ENCODE measurements at places on chromosomes 16 and 17. TPM values are rescaled to one million over a fixed set of nuclear protein-coding genes. Genes with fewer than 3 reads are reported as not detected.

The C17orf113 gene
- 0.49 TPM for total RNA-seq

The CHST6 gene
- total RNA-seq: 1.1 TPM

The EIF1 gene
- 246 TPM for total RNA-seq

The KRTAP2-3 gene
- total RNA-seq: not detected

The VMO1 gene
- total RNA-seq: 6.4 TPM

The MYL11 gene
- not detected for total RNA-seq

The CCDC200 gene
- total RNA-seq: not detected

GRCh38 chr16:86653285-86654006 is 75.1 kb downstream of the FOXL1 start:
- no peak for DNase-seq

DNA sequence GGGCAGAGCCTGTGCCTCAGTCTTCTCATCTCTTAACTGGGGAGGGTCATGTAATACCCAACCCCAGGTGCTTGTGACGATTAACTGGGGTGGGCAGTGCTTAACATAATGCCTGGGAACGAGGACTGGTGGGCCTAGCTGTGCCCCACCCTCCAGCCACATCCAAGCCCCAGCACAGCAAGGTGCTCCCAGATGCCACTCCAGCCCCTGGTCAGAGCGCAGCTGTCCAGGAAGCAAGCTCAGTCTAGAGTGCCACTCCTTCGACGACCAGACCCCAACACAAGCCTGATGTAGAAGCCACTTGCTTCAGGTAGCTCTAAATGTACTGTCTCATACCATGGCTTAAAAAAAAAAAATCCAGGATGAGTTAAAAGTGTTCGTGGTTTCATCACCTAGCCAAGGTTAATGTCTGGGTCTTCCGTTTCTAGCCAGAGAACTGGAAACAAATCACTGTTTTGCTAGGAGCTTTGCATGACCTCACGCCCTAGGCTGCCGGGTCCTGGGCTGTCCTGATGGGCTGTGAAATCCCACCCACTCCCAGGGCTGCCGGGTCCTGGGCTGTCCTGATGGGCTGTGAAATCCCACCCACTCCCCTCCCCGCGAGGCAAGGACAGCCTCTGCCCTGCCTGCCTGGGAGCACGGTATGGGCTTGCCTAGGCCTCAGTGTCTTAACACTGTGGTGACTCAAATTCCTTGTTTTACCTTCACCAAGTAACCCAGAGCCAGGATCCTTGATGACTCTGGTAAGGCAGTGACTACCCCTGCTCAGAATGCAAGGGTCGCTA is 7.7 kb downstream of the MIEF2 start:
- no peak for DNase-seq

DNA sequence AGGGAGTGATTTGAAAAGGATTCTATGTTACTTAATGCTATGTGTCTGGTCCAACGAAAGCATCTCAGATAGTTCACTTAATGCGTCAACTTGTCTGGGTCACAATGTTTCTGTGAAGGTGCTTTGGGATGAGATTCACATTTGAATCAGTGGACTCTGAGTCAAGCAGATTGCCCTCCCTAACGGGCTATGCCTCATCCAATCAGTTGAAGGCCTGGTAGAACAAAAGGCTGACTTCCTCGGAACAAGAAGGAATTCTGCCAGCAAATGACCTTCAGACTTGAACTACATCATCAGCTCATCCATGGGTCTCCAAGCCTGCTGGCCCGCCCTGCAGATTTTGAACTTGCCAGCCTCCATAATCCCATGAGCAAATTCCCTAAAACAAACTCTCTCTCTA is 15.2 kb downstream of the EMP2 start:
- DNase-seq: no peak

GRCh38 chr17:63984651-63985386 is 12.1 kb upstream of the SCN4A start:
- DNase-seq: no peak

Data from sigmoid colon (tissue), 7 donors.